ENCODE measurements at places on chromosomes 13 and 19. TPM values are rescaled to one million over a fixed set of nuclear protein-coding genes. Genes with fewer than 3 reads are reported as not detected.

DNA sequence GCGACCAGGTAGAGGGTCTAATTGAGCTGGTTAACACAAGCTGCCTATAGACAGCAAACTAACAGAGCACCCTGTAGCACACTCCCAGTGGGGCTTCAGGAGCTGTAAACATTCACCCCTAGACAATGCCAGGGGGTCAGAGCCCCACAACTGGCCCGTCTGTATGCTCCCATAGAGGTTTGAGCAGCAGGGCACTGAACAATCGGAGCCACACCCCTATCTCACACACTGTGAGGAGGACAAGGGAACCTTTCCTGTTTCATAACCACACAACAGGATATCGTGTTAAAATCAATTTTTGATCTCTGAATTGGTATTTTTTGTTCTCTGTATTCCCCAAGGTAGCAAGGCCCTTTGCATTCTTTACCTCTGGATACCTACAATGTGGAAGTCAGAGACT lies 266.1 kb downstream of the SPRY2 start:
- DNase-seq = no peak

DNA sequence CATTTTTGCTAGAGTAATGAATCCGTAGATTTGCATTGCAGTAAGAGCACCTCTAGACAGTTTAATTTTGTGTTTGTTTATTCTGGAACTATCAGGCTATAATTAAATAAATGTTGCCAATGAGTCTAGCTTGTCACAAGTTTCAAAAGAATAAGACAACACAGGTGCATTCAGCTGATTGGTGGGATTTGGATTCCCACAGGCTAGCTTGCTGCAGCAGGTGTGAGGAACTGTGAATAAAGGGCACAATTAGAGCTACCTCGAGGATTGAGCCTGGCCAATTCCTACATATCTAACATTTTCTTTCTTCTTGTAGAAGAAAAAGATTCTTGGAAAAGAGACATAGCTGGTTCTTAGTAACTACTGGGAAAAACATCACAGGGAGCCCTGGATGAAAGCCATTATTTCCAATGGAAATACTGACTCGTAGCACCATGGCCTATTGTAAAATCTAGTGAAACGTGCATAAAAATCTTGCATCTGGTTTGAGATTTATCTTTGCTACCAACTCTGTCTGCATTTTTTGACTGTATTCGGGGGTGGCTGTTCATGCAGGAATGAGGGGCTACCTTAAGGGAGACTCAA lies 360.9 kb downstream of the FGF9 start:
- no peak for DNase-seq

DNA sequence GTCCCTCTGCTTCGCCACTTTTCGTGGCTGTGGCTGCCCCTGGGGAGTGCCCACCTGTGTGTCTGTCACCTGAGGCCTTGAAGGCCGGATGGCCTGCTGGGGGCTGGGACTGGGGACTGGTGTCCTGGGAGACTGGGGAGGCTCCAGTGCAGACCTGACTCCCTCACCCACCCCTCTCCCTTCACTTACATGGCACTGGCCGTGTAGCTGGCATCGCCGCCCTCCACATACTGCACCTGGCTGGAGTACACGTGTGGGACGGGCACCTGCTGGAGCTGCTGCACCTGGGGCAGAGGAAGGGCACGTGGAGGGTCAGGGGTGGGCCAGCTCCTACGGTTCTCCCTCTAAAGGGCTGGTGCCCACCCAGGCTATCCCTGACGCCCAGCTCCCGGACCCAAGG lies 25.5 kb downstream of the DCAF15 start:
- DNase-seq = no peak

GRCh38 chr13:20567881-20568528 lies 1.0 kb downstream of the IFT88 start:
- DNase-seq = no peak

DNA sequence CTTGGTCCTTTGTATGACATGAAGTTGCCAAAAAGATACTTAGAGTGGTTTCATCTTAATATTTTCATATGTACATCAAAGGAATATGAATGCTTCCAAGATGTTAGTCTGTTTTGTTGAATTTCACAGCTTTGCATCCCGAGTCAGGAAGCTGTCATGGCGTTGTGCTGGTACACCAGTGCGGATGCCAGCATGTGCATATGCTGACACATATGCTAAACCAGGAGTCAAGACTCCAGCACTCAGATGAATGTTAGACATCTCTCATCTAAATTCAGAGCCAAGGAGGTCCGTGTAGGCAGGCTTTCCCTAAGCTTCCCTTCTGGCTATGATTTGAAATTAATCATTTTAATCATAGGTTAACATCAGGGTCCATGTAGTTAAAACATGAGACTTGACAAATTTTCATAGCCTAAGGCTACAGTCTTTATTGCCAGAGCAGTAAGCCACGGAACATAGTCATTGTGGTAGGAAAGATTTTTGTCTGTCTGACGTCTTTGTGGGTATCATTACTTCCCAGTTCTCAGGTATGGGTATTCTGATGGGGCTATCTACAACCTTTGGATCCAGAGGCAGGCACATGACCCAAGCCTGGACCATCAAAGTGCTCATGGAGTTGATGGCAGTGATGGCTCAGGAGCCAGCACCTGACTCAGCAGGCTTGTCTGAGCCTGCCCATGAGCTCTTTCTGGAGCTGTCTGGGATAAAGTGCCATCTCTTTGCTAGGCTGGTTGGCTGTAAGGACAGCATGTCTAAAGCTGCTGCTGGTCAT lies 246.1 kb downstream of the KCNRG start:
- DNase-seq = no peak

- DNase-seq = no peak
Measured at GRCh38 chr19:1214862-1215731, 9.5 kb downstream of the STK11 start.

- no peak for DNase-seq
Measured at GRCh38 chr13:23848646-23849141, 40.5 kb downstream of the MIPEP start.

Gene SULT2A1
- total RNA-seq = 655 TPM

Gene IGSF23
- total RNA-seq = 0.47 TPM

Gene IZUMO1
- total RNA-seq = 0.33 TPM

Gene PLK5
- total RNA-seq = not detected

Gene FREM2
- 1.7 TPM for total RNA-seq

Gene BCL3
- 4.5 TPM for total RNA-seq

Gene RPS5
- total RNA-seq = 657 TPM
